Anterior cingulate cortex (tissue), 58 donors: ENCODE measurements at places on chromosomes 2 and 18.

DNA sequence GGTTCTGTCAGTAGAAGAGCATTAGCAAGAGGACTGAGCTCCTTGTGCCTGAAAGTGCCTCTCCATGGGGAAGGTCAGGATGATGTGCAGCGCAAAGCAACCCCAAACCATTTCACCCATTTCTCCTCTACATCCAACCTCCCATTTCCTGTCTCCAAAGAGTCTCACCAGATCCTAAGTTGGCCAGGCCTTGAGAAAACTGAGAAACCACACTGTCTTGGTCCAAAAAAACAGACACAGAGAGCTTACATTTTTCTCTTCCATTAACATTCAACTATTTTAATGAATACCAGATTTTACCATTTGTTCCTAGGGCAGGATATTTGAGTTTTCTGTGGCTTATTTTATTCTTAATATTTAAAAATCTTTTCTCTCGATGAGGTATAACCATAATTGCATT is 195.0 kb downstream of the EPHA4 start:
- DNase-seq = no peak

DNA sequence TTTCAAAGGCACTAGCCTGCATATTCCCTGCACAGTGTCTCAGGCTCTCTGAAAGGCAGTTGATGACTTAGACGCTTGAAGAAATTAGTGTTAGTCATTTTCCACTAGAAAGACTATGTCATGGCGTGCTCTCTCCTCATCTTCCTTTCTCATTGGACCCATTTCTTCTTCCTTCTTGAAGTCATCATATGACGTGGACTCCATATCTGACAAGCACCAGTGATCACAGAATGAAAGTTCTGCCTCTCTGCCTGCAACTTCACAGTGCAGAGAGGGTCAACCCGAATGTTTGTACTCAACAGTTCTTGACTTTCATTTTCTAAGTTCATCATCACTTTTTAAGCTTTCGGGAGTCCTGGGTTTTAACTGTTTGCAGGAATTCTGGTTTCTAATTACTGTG is 63.7 kb upstream of the CYRIA start:
- DNase-seq = no peak

DNA sequence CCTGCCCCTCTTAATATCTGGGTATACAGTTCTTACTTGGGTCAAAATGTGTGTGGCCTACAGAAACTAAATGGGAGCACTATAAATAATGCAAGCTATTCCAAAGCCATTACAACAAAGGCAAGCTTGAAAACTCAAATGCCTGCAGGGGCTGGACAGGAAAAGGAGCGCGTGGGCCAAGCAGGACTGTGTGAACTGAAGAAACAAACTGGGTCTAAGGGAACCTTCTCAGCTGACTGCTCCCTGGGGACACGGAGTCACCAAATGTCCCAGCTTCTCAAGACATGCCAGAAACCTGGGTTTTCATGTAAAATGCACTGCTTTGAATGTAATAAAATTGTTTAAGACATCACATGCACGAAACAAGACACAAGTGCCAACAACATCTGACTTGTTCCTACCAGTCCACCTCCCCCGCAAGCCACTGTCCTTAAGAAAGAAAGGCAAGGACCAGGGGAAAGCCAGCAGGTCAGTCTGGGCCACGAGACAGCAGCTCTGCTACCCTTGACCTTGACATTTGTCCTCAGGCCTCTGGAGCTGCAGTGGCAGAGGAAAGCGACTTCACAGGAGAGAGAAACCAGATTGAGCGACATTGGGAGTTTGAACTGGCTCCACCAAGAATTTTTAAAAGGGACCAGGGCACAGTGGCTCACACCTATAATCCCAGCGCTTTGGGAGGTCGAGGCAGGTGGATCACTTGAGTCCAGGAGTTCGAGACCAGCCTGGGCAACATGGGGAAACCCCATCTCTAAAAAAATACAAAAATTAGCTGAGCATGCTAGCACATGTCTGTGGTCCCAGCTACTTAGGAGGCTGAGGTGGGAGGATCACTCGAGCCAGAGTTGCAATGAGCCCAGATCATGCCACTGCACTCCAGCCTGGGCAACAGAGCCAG is 89.7 kb upstream of the SH3BP4 start:
- DNase-seq = no peak

GRCh38 chr2:224085246-224085645 is 46.2 kb upstream of the SERPINE2 start:
- DNase-seq = no peak

GRCh38 chr2:37477921-37478320 is 133.5 kb downstream of the QPCT start:
- no peak for DNase-seq
